G401 (cell line): ENCODE measurements at places on chromosomes 2 and 18.
A peak's percentile ranks its signal among the peaks of the same experiment; 100 is the strongest.

- no peak for DNase-seq
These were observed 98.4 kb upstream of the NCKAP5 start for GRCh38 chr2:133666621-133667020.

- no peak for DNase-seq
These were observed 107.1 kb upstream of the POU3F3 start for GRCh38 chr2:104746858-104747257.

DNA sequence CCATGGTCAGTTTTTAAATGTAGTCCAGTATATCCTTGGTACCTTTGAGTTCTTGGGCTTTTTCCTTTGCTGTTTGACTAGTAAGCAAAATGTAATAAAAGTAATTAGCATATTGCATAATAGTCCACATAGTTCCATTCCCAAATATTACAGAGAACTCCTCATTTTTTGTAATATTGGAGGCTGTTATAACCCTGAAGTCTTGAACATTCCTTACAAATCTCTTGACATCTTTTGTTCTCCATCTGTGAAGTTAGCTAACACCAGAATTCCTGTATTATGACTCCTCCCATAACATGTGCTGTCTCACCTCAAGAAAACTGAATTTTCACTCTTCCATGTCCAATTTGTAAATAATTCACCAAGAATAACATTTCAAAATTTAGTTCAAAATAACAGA, 17.1 kb downstream of the CREB1 start:
- no peak for DNase-seq

GRCh38 chr2:120729406-120730399, 6.0 kb upstream of the GLI2 start:
- DNase-seq, result no peak

DNA sequence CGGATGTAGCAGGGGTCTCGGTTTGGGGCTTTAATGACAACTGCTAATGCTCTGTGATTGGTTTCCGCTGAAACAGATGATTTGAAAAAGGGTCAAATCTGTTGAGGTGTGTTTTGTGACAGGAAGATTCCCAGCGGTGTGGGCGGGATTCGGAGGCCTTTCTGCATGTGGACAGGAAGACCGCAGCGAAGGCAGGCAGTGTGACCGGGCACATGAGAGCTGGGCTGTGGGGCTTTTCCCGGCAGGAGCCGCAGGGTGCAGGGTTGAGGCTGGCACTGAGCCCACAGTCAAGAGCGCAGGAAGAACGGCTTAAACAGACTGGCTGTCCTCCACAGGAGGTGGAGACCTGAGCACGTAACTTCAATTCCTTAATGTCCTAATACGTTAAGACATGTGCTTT, 180.0 kb upstream of the TPO start:
- DNase-seq, result no peak

GRCh38 chr2:132583666-132584360, 86.2 kb downstream of the LYPD1 start:
- DNase-seq, result no peak

GRCh38 chr2:34547900-34548299, 948.8 kb upstream of the FAM98A start:
- no peak for DNase-seq

- no peak for DNase-seq
These were observed 104.1 kb downstream of the PAX3 start for GRCh38 chr2:222194669-222195068.

DNA sequence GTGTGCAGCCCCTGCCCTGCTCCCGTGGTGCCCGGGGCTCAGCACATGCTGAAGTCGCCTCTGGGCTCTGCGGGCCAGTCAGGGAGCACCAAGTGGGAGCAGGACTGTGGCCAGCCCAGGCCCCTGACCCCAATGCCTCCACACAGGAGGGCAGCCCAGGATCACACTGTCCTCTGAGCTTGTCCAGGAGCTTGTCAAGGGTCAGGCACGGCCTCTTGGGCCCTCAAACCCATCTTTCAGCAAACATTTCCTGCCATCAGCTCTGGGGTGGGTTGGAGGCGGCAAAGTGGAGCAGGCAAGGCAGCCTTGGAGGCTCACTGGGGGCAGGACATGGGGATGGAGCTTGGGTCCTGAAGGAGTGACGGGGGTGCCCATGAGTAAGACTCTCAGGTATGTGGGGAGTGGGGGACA, 10.3 kb downstream of the SNED1 start:
- DNase-seq, result no peak

DNA sequence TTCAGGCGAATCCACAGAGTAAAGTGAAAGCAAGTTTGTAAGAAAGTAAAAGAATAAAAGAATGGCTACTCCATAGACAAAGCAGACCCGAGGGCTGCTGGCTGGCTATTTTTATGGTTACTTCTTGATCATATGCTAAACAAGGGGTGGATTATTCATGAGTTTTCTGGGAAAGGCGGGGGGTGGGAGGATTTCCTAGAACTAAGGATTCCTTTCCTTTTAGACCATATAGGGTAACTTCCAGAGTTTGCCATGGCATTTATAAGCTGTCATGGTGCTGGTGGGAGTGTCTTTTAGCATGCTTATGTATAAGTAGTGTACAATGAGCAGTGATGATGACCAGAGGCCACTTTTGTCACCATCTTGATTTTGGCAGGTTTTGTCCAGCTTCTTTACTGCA, 59.8 kb downstream of the SLC4A3 start:
- DNase-seq, result no peak

- no peak for DNase-seq
These were observed 6.9 kb upstream of the RALB start for GRCh38 chr2:120245520-120246332.

DNA sequence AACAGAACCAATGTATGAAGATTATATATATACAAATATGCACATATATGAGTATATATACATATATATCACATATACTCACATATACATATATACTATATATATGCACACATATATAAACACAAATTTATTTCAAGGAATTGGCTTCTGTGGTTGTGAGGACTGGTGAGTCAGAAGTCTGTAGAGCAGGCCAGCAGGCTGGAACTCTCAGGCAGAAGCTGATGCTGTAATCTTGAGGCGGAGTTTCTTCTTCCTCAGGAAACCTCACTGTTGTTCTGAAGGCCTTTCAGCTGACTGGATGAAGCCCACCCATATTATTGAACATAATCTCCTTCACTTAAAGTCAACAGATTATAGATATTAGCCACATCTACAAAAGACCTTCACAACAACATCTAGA, 143.9 kb upstream of the CREB1 start:
- DNase-seq, result no peak

DNA sequence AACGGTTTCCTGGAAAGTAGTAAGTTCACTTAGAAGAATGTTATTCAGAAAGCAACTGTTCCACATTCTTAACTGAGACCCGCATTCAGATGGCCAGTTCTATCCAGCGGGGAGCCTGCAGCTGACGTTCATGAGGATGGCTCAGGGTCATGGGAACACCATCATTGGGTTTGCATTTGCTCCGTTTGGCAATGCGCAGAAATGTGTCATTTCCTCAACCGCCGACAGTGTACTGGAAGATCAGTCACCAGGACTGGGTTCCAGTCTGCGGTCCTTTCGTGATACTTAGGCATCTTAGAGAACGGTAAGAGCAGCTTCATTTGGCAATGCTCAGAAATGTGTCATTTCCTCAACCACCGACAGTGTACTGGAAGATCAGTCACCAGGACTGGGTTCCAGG, 104.0 kb downstream of the DNER start:
- no peak for DNase-seq

- no peak for DNase-seq
These were observed 111.0 kb downstream of the KCNF1 start for GRCh38 chr2:11022591-11023273.

DNA sequence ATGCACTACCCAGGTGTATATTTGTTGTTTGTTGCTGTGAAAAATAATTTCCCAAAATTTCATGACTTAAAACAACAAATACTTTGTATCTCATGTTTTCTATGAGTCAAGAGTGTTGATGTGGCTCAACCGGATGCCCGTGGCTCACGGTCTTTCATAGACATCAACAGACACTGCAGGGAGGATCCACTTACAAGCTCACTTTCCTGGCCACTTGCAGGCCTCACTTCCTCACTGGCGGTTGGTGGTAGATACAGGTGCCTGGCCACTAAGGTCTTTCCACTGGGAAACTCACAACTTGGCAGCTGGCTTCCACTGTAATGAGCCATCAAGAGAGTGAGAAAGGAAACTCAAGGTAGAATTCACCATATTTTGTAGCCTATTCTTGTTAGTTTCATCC, 662.9 kb downstream of the IRS1 start:
- no peak for DNase-seq

- no peak for DNase-seq
These were observed 179.7 kb downstream of the FAM210A start for GRCh38 chr18:13546638-13547037.

DNA sequence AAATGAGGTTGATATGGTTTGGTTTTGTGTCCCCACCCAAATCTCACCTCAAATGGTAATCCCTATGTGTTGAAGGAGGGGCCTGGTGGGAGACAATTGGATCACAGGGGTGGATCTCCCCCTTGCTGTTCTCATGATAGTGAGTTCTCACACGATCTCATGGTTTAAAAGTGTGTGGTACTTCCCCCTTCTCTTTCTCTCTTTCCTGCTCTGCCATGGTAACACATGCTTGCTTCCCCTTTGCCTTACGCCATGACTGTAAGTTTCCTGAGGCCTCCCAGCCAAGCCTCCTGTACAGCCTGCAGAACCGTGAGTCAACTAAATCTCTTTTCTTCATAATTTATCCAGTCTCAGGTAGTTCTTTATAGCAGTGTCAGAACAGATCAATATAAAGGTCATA, 24.7 kb upstream of the FAM124B start:
- no peak for DNase-seq

GRCh38 chr18:62555135-62555534, 32.3 kb downstream of the ZCCHC2 start:
- no peak for DNase-seq

DNA sequence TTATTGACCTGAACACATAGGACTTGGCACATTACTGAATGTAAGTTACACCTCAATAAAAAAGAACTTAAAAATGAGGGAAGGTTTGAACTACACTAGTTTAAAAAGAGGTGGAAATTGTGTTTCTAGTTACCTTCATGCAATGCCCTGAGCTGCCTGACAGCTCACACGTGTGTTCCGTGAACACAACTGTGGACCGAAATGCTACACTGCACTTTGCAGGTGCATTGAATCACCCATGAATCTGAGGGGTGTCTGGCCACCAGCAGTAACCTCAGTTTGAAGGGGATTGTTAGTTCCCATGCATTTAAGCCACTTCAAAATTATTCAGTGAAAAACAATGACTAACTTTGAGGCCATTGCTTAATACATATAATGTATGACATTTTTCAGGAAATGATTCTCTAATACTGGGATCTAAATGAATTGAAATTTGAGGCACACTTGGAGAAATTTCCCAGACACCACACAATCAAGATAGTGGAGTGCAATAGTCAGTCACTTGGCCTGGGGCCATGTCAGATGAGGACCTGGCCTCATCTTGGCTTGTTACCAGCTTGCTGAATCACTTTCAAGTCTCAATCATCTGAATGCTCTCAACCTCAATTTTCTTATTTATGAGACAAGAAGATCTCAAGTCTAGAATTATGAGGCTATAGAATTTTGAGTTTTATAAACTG, 59.3 kb downstream of the MYL12B start:
- no peak for DNase-seq

DNA sequence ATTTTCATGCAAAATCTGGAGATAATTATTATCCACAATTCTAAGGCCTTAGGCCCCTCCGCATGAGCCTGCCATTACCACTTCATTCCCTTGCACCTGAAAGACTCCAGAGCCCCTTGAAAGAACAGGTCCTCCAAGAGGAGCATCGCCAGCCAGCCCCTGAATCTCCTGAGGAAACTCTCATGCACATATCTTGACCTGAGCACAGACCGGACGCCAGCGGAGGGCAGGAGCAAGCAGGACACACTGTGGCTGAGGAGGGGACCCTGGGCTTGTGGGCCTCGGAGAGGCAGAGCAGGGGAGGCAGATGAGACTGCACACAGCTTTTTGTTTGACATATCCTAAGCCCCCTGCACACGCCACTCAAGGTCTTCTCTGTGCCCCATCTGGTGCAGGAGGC, 13.6 kb upstream of the ADNP2 start:
- DNase-seq, result no peak

DNA sequence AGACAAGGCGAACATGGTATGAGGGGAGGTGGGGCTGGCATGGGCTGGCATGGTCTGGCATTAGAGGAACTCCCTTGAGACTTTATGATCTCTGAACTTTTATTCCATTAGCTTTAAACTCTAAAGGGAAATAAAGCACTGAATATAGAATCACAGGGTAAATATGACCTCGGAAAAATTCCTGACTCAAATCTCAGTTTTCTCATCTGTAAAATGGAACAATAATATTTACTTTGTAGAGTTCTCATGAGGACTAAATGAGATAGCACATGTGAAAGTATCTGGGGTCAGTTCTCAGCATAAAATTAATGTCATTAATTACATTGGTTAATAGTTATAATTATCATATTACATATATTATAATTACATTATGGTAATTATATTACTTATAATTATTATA, 65.9 kb downstream of the ARHGAP25 start:
- DNase-seq, result no peak

GRCh38 chr2:22521620-22522019, 863.4 kb upstream of the KLHL29 start:
- DNase-seq, result no peak

- no peak for DNase-seq
These were observed 60.2 kb upstream of the GALNT13 start for GRCh38 chr2:153811516-153811915.

DNA sequence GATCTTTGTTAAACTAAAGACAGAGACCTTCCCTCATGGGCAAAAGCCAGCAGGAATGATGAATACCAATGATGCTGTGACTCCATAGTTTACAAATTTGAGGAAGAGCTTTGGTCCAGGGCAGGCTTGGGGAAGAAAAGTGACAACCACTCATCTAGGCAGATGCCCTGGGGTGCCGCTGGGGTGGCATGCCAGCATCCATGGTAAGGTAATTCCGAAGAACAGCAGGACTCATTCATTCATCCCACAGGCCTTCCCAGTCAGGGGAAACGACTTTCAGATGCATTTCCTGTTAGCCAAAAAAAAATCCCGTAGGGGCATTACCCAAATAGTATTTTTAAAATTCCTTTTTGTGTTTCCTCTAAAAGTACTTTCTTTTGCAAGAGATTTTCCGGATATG, 180.7 kb upstream of the SERPINE2 start:
- no peak for DNase-seq

- DNase-seq, result no peak
These were observed 242.8 kb upstream of the RBMS1 start for GRCh38 chr2:160736148-160737028.

DNA sequence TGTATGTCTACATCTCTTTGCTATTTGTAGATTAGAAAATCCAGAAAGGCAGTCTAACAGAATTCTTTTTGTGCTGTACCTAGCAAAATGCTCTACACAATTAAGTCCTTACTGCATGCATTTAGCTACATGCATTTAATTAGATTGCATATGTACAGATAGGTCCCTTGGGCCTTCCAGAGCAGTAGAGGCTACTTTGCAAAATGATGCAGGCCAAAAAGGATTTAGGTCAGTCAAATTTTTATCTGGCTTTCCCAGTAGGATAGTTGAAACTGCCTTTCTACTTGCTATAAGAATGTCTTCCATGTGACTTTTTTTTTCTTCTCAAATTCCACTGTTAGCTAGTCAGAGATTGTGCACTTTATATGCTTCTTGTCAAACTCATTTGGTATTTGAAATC, 19.3 kb downstream of the GALNT13 start:
- DNase-seq, result peak; percentile 50
